ENCODE measurements at places on chromosomes 7 and 10.

DNA sequence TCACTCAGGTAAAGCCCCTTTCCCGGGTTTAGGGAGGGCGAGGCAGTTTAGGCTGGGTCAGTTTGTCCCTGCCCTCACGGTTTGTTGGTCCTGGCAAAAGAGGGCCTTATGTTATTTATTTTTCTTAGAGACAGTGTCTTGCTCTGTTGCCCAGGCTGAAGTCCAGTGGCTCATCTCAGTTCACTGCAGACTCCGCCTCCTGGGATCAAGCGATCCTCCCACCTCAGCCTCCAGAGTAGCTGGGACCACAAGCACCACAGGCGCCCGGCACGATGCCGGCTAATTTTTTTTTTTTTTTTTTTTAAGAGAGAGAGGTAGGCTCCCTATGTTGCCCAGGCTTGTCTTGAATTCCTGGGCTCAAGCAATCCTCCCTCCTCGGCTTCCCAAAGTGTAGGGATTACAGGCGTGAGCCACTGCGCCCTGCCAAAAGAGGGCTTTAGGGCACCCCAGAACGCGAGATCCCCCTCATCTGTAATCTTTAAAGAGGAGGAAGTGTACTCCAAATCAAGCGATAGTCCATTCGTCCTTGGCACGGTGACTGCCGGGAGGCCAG lies 626 bp upstream of the BMS1 start:
- no peak for DNase-seq

DNA sequence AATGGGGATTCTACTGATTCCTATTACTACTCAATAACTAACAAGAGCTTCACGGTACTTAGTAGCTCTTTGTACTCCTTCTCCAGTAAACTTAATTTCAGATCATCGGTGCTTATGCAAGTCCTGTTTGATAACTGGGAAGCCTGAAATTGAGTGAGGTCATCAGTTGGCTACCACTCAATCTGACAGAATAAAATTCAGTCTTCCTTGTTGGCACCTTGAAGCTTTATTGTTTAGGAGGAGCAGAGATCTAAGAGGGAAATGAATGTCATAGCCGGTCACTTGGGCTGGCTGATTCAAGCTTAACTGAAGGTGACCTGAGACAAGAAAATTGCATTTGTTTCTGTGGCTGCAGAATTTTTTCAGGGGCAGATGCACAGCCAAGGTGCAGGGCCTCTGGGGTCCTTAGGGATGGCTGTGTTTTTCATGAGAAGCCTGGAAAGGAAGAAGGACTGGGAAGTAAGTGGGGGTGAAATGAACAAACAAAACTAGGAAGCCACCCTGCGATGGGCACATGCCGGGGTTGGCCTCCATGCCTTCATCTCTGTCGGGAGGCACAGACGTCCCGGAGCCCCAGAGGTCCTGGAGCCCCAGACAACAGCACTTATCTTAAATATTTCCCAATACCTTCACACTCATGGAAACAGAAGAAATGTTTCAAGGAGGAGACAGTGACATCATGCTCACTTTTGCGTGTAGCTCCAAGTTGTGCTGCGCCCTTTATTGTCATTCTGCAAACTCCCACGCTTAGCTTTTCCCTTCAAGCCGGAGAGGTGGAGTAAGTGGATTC lies 85.0 kb upstream of the KIF5B start:
- no peak for DNase-seq

GRCh38 chr10:92313750-92314149 lies 22.8 kb downstream of the MARCHF5 start:
- DNase-seq, result no peak

DNA sequence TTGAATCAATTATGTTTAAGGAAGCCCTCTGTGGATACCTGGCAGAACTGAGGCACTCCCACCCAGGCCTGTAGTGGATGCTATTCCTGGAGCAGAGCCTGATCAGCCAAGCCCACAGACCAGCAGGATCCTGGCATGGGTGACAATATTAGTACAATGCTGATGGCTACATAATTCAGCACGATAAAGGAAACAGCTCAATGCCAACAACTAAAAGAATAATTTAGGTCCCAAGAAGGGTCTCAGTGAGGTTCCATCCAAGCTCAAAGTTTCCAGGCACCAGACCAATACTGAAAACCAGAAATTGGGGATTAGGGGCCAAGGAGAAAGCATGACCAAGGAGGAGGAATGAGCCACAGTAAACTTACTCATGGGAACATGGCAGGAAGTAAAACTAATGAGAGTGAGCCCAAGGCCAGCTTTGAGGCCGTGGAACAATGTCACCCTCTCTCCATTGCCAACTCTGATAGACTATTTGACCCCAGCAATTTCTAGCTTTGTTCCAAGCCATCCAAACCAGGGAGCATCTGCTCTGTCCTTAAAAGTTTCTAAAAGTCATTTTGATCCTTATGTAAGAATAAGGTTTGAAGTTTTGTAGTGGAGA lies 1082.4 kb downstream of the KCNMA1 start:
- no peak for DNase-seq

DNA sequence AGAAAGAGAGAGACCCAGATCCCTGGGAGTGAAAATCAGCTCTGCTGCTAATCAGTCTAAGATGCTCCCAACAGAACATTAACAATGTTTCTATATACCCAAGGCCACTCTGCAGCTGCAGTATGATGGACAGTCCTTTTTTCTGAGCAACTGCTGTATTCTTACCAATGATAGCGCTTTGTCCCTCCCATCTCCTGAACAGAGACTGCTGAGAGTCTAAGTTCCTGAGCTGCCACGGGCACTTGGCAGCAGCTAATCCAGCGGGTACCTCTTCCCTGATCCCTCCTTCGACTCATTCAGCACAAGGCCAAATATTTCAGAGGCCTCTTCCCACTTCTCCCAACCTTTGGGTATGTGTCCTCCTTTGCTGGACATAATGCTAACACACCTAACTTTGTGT lies 7.7 kb downstream of the CPVL start:
- no peak for DNase-seq

DNA sequence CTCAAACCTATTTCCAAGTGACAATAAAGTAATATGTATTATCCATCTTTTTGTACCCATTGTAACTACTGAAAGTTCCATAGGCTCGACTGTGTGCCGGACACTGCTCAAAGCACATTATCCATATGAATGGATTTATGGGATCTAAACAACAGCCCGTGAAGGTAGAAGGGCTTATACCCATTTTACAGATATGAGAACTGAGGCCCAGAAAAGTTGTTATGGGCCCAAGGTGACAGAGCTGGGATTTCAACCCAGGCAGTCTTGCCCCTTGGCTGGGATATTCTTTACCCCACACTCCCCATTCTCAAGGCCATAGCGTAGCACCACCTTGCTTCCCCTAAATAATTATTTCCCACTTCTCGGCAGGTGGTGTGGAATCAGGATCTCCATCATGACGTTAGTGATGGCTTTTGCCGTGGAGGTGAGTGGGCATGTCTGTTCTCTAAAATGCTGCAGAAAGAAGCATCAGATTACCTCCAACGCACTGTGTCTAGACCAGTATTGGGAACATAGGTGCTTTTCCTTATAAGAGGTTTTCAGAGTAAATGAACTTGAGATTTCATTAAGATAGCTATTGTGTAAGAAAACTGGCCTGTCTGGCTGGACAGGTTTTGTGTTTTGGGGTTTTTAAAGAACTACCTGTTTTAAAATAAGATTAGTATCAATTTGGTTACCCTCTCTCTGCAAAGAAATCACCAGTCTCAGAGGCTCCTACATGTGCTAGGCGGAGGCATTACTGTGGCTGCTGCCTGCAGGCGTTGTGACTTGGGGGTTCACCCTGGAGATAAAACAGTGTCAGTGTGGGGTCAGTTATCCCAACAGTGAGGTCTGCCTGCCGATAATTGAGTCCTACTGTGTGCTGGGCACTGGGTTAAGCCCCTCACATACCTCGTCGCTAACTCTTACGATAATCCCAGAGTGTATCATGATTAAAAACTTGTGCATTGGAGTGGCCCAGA lies 85.1 kb upstream of the SDK1 start:
- DNase-seq, result no peak

- no peak for DNase-seq
Measured at GRCh38 chr10:113071446-113071845, 121.4 kb downstream of the TCF7L2 start.

DNA sequence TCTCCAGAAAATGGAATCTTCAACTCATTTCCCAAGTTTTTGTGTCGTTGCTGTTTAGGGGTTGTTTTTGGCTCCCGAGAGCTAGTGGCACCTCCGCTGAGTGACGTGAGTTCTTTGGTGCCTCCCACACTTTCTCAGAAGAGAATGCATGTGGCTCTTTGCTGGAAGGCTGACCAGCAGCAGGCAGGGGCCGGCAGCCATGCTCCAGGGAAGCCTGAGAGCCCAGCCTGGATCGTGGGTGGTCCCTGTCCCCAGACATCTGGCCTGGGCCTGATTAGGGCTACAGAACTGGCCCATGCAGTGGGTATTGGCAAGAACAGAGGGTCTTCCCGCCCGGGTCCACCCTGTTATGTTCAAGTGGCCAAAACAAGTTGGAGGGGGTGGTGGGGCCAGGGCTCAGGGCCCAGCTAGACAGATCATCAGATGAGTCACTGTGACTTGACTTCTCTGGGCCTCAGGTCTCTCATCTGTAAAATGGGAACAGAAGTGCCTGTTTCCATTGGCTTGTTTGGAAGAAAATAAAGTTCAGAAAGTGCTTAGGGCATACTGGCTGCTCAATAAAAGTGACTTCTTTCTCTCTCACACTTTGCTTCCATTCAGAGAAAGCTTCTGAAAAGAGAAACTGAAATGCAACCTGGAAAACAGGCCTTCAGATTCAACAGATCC lies 83.1 kb downstream of the STRA8 start:
- no peak for DNase-seq

GRCh38 chr7:16940776-16941175 lies 59.0 kb upstream of the AGR3 start:
- no peak for DNase-seq

- DNase-seq, result no peak
Measured at GRCh38 chr10:5509236-5509635, 9.9 kb upstream of the CALML5 start.

DNA sequence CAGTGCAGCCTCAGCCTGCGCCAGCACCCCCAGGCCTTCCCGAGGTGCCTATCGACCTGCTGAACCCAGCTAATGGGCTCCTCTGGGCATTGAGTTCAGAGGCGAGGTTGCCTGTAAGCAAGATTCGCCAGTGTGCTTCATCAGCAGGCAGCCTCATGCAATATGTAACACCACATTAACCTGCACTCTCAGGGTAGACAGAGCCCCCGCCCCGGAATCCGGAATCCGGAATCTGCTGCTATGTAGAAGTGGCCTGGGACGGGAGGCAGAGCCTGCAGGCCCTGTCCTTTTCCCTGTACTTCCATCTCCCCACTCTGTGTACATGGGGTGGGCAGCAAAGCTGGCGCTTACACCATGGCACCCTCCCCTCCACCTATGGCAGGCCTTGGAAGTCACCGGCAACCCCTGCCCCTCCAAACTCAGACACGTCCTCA lies 83.9 kb upstream of the RET start:
- DNase-seq, result no peak

All from HS-5 (cell line).